ENCODE measurements at places on chromosomes 2 and 18.
A peak's percentile ranks its signal among the peaks of the same experiment; 100 is the strongest.

DNA sequence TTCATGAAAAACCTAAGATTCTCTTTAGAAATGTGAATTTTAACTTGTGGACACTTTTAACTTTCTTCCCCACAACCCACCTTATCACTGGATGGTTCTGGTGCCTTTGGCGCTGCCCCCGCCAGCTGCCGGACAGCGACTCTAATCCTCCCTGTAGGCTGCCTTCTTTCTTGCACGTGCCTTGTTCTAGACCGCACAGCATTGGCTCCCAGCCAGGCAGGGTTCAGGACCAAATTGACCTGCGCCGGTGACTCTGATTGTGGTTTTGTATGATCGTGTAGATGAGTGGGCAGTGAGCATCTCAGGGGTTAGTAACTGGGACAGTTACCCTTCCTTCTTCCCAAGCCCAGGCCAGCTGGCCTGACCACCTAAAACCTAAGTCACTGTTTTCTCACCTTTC lies 106.8 kb downstream of the ASAP2 start:
- no peak for DNase-seq

- DNase-seq: no peak
These were observed 279.3 kb downstream of the NYAP2 start for GRCh38 chr2:225678792-225679191.

DNA sequence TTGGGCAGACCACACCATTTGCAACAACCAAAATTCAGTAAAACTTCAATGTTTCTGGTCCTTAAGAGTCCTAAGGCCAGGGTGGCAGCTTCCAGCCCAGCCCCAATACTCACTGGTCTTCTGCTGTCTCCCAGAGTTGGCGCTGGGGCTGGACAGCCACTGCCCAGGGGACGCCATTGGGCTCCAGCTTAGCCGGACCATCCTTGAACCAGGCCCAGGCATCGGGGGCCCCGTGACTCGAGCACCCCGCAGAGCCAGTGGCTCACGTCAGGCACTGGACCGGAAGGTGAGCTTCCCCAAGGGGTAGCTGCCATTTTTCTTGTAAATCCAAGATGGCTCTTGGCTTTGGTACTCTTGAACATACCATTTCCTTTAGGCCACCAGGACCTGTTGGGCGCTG lies 21.8 kb downstream of the SNED1 start:
- no peak for DNase-seq

GRCh38 chr2:130300258-130300969 lies 42.3 kb upstream of the IMP4 start:
- peak; percentile 23 for DNase-seq

- no peak for DNase-seq
These were observed 8.5 kb upstream of the LYPD1 start for GRCh38 chr2:132678483-132678882.

DNA sequence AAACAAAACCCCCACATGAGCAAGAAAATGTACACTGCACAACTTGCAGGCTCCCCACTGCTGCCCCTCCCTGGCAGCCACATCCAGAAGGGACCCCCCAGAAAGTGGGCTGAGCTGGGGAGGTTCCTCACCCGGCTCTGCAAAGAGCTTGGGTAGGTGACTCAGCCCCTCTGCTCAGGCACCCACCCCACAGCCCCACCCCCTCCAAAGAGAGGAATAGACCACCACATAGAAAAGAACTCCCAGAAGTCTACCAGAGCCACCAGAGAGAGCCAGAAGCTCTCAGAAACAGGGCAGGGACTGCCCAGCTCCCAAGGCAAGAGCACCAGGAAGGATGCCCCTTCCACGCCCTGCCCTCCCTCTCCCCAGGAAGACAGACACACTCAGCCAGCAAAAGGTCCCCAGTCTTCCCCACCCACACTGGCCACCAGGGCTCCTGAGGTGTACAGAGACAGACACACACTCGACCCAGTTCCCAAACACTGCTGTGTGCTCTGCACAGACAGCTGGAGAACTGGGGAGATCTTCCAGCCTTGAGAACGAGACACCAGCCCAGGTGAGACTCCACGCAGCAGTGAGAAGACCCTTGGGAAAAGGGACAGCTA lies 28.2 kb downstream of the BIN1 start:
- DNase-seq: no peak

GRCh38 chr2:210586381-210586780 lies 30.0 kb downstream of the CPS1 start:
- DNase-seq: no peak

DNA sequence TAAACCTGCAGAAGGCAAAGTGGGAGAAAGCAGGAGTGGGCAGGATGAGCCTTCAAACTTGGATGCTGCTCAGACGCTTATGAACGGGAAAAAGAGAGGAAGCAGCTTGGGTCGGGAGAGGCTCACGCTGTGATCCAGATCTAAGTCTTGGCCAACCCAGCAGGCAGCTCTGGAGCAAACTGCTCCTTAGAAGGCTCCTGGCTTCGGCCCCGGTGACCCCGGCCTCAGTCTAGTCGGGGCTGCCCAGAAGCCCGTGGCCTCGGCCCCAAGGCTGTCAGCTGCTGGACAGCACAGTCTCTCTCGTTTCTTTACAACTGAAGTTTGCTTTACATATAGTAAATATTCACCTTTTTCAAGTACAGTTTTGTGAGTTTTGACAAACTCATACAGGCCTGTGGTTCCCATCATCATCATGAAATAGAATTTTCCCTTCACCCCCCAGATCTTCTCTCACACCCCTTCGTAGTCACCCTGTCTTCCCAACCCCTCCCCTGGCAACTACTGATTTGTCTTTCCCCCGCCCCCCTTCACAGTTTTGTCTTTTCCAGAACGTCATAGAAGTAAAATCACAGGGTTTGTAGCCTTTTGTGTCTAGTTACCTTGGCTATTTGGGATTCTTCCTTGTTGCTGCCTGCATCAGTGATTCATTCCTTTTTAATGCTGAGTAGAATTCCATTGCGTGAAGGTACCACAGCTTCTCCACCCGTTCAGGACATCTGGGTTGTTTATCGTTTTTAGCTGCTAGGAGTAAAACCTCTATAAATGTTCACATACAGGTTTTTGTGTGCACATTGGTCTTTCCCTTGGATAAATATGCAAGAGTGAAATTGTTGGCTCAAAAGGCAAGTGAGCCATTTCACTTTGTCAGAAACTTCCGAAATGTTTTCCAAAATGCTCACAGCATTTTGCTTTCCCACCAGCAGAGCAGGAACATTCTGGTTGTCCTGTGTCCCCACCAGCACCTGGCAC lies 35.1 kb downstream of the MYO7B start:
- DNase-seq: no peak

- DNase-seq: no peak
These were observed 189.0 kb upstream of the THUMPD2 start for GRCh38 chr2:39968037-39968436.

GRCh38 chr2:221851531-221852045 lies 279.5 kb upstream of the EPHA4 start:
- DNase-seq: no peak

DNA sequence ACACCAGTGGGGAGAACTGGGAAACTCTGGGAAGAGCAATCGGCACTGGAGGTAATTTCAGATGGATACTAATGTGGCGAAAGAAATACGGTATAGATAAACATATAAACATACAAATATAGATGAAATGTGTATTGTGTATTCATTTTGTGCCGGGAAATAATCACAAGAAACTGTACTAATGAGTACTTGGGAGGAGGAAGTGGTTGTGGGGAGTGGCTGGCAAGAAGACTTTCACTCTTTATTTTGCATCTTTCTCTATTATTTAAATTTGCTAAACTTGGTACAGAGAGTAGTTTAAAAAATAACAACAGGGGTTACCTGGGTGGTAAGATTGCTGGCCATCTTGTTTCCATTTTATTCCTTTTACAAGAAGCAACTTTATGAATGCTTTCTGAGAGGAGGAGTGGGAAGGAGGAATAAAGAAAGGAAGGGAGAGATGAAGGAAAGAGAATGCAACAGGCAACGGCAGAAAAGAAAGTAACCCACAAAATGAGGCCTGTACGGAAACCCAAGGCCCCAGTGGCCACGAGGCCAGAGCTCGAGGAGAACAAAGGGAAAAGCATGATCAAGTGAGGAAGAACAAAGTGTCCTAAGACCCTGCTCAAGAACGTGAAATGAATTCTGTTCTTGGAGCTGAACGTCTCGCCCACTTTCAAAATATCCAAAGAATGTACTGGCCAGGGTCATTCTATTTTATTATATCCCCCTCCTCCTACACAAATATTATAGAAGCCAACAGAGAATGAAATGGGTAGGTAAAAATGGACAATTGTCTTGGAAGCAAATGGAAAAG lies 45.2 kb downstream of the FAM178B start:
- no peak for DNase-seq

- no peak for DNase-seq
These were observed 54.7 kb downstream of the VWC2L start for GRCh38 chr2:214465363-214466146.

GRCh38 chr2:186456941-186457340 lies 29.1 kb upstream of the ZC3H15 start:
- no peak for DNase-seq

GRCh38 chr18:79588636-79589481 lies 90.7 kb upstream of the CTDP1 start:
- DNase-seq: no peak

GRCh38 chr2:204004912-204005311 lies 68.3 kb downstream of the ICOS start:
- no peak for DNase-seq

GRCh38 chr2:207953354-207953753 lies 72.0 kb downstream of the PLEKHM3 start:
- DNase-seq: no peak

- no peak for DNase-seq
These were observed 7.3 kb upstream of the VAPA start for GRCh38 chr18:9906481-9906880.

- no peak for DNase-seq
These were observed 882.5 kb downstream of the SLC4A3 start for GRCh38 chr2:220509966-220510365.

DNA sequence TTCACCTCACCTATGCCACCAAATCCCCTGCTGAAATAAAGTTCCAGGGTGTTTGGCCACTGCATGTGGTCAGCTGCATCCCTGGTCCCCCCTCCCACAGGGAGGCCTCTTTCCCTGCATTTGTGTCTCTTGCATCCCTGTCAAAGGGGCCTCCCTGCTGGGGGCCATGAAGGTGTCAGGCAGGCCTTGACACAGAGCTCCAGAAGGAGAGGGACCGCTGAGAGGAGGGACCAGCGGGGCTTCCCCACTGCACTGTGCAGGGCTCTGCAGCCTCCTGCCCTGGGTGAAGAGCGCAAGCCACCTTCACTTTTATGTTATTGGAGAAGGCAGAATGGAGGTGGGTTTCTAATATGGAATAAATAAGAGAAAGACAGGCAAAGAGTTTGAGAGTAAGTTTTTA lies 230.2 kb downstream of the ANKRD30B start:
- no peak for DNase-seq

DNA sequence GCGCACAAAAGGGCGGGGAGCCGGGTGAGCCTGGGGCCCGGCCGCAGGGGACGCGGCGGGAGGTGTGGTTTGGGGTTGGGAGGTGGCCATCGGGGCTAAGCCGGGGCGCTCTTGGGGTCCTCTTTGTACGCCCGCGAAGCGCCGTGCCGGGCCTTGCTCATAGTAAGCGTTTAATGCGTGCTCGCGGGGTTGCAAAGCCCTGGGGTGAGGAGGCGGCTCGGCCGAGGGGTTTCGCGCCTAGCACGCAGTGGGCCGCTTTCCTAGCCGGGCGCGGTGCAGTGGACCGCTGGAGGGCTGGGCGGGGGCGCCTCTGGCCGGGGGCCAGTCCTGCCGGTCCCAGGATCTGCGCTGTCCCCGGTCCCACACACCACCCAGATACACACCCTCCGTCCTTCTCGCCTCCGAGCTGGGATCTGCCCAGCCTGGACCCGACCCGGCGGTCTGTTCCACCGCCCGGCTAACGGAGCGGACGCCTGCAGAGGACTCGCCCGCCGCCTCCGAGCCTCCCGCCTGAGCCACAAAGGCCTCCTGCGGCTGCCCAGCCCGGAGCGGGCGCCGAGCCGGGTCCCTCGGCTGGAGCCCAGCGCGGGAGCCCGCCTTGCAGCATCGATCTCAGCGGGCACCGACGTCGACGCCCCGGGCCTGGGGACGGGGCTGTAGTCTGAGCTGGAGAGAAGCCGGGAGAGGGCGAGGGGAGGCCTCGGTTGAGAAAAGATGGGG lies 564 bp downstream of the DPYSL5 start:
- DNase-seq: no peak

All from iPS DF 19.7 (cell line).